Stimulated activated CD4-positive, alpha-beta T cell treated with anti-CD3 and anti-CD28 coated beads, Interleukin-4, amount 100 ng/mL, for 24 hours (primary cell): ENCODE measurements at places on chromosomes 16 and 17.

- DNase-seq, result peak; percentile 67
Observed at GRCh38 chr16:84647828-84648594, at the start of gene KLHL36. KLHL36 (plus strand) TSS chr16:84648511; CDS start chr16:84650868, 2,357 bp downstream.

- DNase-seq, result peak; percentile 70
Observed at GRCh38 chr17:78130437-78131101, at the start of gene TMC8. TMC8 (plus strand) TSS chr17:78130771; CDS start chr17:78131589, 818 bp downstream.

DNA sequence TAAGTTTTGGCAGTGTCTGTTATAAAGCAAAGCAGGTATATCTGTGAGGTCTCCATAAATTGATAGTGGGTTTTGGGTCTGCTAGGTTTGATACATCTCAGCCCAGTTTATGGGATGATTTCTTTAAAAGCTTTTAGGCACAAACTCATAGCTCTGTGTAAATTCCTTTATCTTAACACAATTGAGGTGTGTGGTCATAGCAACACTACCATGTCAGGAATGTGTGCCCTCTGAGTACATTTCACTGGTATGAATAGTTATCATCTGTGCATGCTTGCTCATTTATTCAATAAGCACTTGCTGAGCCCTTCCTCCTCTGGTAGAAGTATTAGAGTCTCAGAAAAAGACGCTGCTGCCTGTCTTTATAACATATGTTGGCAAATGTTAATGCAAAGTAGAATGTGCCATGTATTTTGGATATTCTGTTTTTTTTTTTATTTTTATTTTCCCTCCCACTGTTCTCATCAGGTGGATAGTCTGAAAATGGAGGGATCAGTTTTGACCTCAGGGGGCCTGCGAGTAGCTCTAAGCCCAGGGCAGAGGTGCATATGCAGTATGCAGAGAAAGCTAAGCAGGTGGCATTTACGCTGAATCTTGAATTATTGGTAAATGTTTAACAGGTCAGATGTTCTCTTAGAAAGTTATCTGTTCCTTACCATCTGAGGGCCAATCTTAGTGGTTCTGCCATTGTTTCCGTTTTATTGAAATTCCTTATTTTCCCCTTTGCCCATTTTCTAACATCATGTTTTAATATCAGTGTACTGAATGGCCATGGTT is 90.7 kb downstream of the WNT3 start:
- no peak for DNase-seq

- peak; percentile 81 for DNase-seq
Observed at GRCh38 chr16:30185683-30186421, 2.5 kb downstream of the CORO1A start.

DNA sequence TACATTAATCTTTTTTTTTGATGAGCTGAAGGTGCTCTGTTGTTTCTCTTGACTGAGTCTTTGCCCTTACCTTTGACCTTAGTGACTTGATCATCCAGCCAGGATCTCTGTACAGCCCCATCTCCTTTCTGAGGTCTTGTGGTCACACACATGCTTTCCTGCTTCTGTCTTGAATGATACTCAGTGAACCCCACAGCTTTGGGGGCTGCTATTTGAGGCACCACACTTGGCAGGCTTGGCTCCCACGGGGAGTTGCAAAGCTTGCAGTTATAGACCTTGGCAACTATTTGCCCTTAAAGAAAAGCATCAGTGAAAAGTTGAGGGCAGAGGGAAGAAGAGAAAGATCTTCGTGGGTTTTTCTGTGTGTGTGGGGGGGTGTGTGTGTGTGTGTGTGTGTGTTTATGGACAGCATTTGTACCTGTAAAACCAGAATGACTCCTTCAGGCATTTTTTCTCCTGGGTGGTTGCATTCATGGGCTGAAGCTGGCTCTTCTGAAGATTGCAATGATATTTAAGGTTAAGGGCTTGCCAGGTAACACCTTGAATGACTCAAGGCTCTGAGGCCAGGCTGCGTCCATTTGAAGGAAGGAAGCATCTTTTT is 101.6 kb downstream of the MSI2 start:
- DNase-seq, result no peak

DNA sequence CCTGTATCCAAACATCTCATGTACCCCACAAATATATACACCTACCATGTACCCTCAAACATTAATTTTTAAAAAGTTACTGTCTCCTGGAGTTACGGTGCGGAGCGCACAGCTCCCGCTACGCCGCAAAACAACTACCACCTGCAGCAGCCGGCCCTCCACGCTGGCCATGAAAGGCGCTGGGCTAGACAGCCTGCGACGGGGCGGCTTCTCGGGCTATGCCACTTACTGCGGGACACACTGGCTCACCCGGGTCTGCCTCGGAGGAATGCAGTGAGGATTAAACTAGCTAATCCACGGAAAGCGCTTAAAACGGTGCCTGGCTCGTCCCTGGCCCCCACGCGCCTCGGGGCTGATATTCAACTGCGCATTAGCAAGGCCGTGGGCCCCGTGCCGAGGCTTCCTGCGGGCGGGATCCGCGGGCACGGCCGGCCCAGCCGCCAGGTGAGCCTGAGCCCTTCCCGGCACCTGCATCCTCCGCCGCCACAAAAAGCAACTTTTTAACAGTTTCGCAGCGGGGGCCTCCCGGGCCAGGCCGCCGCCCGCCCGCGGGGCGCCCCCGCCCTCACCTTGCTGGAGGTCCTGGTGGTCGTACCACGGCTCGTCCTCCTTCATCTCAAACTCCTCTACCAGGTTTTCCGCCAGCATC is 633 bp downstream of the CDR2 start:
- DNase-seq, result peak; percentile 34

DNA sequence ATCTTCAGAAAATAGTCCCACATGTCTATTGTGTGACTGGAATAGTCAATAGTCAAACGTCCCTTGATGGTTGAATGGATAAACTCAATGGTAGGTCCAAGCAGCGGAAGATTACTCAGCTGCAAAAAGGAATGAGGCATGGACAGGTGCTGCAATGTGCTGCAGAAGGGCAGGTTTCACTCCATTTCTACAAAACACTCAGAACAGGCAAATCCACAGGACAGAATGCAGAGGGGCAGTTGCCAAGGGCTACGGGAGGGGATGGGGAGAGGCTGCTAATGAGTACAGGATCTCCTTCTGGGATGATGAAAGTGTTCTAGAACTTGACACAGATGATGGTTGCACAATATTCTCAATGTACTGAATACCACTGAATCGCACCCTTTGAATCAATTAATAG is 151.0 kb downstream of the RBFOX3 start:
- no peak for DNase-seq

DNA sequence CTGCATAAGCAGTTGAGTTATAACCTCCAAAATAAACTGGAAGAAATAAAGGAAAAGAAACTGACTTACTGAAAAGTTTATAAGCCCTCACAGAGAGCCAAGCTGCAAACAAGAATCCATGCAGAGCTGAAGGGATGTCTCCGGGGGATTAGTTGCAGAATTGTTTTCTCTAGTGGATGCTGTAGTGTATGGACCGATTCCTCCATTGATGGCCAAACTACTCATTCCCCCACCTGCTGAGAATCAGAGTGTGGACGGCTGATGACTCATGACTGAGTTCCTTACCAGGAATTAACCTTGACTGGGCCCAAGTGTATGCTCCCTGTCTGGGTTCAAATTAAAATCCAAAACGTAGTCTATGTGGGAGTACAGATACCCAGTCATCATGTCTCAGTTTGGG is 93.9 kb upstream of the CDH8 start:
- DNase-seq, result no peak

GRCh38 chr17:15510361-15510760 is 42.9 kb upstream of the CDRT4 start:
- no peak for DNase-seq

- no peak for DNase-seq
Observed at GRCh38 chr17:55741356-55741700, 9.5 kb upstream of the PCTP start.

- DNase-seq, result no peak
Observed at GRCh38 chr16:84354306-84354705, 14.0 kb upstream of the ATP2C2 start.

GRCh38 chr17:4263282-4264215 is at the start of gene ANKFY1:
ANKFY1 (minus strand) TSS chr17:4263979; CDS start chr17:4263941, 38 bp downstream.
- peak; percentile 98 for DNase-seq

GRCh38 chr17:82257473-82257872 is 16.0 kb downstream of the CSNK1D start:
- peak; percentile 68 for DNase-seq

DNA sequence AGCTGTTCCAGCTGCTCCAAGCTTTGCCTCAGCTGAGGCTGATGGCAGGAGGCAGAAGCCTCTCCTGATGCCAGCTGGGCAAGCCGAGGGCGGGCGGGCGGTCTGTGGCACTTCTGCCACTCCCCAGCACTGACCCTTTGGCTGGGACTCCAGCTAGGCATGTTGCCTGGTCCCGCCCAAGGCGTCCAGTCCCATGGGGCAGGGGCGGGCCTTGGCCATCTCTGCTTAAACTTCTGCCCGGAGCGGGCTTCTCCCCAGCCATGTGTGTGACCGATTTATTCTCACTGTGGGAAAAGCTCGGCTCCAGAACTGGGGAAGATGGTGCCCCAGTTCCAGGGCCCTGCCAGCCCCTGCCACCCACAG is 349.1 kb downstream of the SEC14L1 start:
- DNase-seq, result no peak
